ENCODE measurements at places on chromosomes 7 and 10. TPM values are rescaled to one million over a fixed set of nuclear protein-coding genes. Genes with fewer than 3 reads are reported as not detected.
A peak's percentile ranks its signal among the peaks of the same experiment; 100 is the strongest.

DNA sequence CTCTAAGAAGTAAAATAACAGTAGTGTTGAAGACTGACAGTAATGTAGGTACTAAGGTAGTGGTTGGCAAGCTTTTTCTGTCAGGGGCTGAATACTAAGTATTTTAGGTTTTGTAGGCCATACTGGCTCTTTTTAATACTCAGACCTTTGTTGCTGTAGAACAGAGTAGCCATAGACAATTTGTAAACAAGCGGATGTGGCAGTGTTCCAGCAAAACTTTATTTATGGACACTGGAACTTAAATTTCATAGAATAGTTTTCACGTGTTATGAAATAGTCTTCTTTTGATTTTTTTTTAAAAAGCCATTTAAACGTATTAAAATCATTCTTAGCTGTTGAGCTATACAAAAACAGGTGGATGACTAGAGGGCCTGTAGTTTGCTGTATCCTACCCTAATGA lies 121.2 kb downstream of the MLLT10 start:
- DNase-seq, result no peak

GRCh38 chr10:28570598-28570997 lies 37.7 kb downstream of the WAC start:
- no peak for DNase-seq

- no peak for DNase-seq
Observed at GRCh38 chr7:8362723-8363369, 70.6 kb upstream of the NXPH1 start.

Gene COL1A2
- polyA plus RNA-seq, result 32.2 TPM

DNA sequence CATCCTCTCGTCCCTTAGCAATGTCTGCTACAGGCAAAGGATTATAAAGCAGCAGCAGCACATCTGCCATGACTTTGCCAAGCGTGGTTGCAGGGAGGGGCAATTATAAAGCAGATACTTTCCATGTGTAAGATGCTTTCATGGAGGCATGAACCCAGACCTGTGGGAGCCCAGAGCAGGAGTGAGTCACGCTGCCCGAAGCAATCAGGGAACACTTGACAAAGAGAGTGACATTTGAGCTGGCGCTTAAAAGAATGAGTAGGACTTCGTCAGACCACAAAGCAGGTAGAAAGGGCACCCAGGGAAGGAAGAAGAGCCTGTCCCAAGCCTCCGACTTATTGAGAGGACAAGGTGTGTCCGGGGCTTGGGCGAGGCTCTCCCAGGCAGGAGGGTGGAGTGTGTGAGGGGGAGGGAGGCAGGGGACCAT lies 147.2 kb downstream of the MYOF start:
- no peak for DNase-seq

- DNase-seq, result peak; percentile 51
Observed at GRCh38 chr10:7264313-7264756, 146.5 kb downstream of the SFMBT2 start.

Gene CFAP43
- polyA plus RNA-seq, result 0.25 TPM

Gene WDR37
- polyA plus RNA-seq, result 5.3 TPM

- no peak for DNase-seq
Observed at GRCh38 chr7:44216019-44216418, 15.2 kb downstream of the YKT6 start.

- peak; percentile 83 for DNase-seq
Observed at GRCh38 chr10:77710759-77711682, 73.4 kb upstream of the KCNMA1 start.

Gene PDE6C
- not detected for polyA plus RNA-seq

DNA sequence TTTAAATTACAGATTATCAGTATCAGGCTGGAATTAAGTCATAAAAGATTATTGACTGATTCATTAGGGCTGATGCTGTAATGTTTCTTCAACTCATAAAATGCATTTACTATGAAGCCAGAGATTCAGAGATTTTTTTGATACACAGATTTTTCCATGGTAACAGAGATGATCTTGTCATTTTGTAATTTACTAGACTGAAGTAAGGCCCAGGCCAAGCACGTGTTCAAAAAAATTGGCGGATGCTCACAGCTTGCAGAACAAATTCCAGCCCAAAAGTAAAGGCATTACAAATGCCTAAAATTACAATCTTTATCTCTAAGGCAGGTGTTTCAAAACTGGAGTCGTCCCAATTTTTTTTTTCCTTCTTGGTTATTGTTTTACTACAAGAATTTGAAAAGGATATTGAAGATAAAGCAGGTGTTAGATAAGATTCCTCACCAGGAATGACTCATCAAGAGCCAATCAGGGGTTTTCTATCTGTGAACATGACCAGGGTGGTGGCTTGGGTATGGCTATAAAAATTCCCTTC lies 78.4 kb upstream of the MEOX2 start:
- DNase-seq, result peak; percentile 49

DNA sequence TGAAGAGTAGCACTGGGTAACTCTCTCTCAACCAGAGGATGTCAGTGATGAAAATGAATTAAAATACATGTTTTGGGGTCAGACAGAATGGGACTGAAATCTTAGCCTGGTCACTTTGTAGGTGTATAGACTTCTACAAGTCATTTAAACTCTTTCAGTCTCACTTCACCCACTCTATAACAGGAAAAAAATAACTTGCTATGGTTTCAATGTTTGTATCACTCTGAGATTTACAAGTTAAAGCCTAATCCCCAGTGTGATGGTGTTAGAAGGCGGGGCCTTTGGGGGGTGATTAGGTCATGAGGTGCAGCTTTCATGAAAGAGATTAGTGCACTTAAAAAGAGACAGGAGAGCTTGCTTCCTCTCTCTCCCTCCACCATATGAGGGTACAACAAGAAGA lies 134.8 kb downstream of the INHBA start:
- DNase-seq, result no peak

DNA sequence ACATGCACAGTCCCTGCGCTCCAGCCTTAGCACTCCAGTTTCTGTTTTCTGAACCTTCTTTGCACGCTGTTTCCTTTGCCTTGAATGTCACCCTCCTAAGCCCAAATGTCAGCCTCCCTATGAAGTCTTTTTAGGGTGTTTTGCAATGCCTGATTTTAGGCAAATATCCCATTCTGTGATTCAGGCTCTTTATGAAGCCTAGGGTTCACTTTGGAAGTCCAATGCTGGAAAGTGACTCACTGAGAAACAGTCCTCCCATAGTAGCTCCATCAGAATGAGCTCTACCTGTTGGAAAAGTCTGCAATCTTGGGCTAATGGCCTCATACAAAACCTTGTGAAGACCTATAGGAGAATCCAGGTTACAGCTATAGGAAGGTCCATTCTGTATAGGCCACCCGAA lies 5.3 kb downstream of the LAMB4 start:
- no peak for DNase-seq

Data from stomach (tissue), 19 donors.